NCI-H146 (cell line): ENCODE measurements at places on chromosomes 7 and 10.

GRCh38 chr7:133703547-133703946 is 423.6 kb upstream of the LRGUK start:
- no peak for DNase-seq

- no peak for DNase-seq
Measured at GRCh38 chr10:132386419-132386831, 10.6 kb upstream of the PWWP2B start.

- DNase-seq = no peak
Measured at GRCh38 chr7:159147687-159148086, 3.0 kb upstream of the VIPR2 start.

- DNase-seq = peak; percentile 10
Measured at GRCh38 chr7:154965014-154965413, 37.9 kb downstream of the PAXIP1 start.

DNA sequence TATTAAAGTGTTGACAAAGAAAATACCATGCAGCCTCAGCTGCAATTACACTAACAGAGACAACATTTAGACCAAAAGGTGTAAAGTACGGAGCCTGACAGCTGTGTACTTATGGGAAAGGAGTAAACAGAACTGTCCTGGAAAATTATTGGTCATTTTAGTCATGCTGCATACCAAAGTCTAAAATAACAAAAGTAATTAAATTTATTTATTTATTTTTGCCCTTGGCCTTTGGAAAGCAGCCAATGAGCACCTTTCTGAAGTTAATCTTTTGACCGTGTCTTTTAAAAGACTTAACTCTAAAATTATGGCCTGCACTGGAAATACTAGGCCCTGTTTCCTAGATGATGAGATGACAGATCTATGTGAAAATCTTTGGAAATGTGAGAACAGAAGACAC is 597.6 kb downstream of the NXPH1 start:
- peak; percentile 11 for DNase-seq

GRCh38 chr7:149846436-149847046 is 8.4 kb downstream of the ZNF862 start:
- no peak for DNase-seq

- no peak for DNase-seq
Measured at GRCh38 chr10:28545967-28546644, 13.2 kb downstream of the WAC start.

GRCh38 chr10:124829447-124830115 is 28.0 kb downstream of the ABRAXAS2 start:
- DNase-seq = no peak
